Activated CD8-positive, alpha-beta T cell treated with anti-CD3 and anti-CD28 coated beads for 36 hours (primary cell): ENCODE measurements at places on chromosomes 1 and 21. TPM values are rescaled to one million over a fixed set of nuclear protein-coding genes. Genes with fewer than 3 reads are reported as not detected.

Gene CD244
- total RNA-seq = 1.8 TPM

Gene EVA1C
- total RNA-seq = 13.7 TPM

Gene SLC44A5
- 0.22 TPM for total RNA-seq

Gene FMO3
- total RNA-seq = not detected

Gene GFI1
- total RNA-seq = 55.3 TPM

Gene C1orf141
- total RNA-seq = not detected

Gene NBPF6
- total RNA-seq = not detected

Gene TMOD4
- 1.9 TPM for total RNA-seq

Gene NSUN4
- 28.5 TPM for total RNA-seq

Gene ALX3
- total RNA-seq = not detected

Gene BTG2
- total RNA-seq = 115 TPM

Gene CFAP107
- not detected for total RNA-seq

Gene DNM3
- total RNA-seq = 0.58 TPM

Gene AQP10
- 0.14 TPM for total RNA-seq

Gene C1orf226
- total RNA-seq = 0.07 TPM

Gene QSOX1
- total RNA-seq = 32.2 TPM

Gene C1orf94
- not detected for total RNA-seq

Gene SMCP
- total RNA-seq = not detected

Gene CELA3B
- total RNA-seq = not detected

Gene STX12
- total RNA-seq = 19.4 TPM

Gene PTPRU
- 0.56 TPM for total RNA-seq

Gene RAD54L
- 64.6 TPM for total RNA-seq
